D341Med (cell line): ENCODE measurements at places on chromosomes 7 and 10.

- DNase-seq: no peak
Observed at GRCh38 chr10:97100657-97101056, 85.1 kb downstream of the SLIT1 start.

- DNase-seq: peak; percentile 65
Observed at GRCh38 chr7:101671371-101672356, 42.6 kb upstream of the MYL10 start.

GRCh38 chr7:94366163-94366562 is 28.5 kb upstream of the COL1A2 start:
- DNase-seq: no peak

DNA sequence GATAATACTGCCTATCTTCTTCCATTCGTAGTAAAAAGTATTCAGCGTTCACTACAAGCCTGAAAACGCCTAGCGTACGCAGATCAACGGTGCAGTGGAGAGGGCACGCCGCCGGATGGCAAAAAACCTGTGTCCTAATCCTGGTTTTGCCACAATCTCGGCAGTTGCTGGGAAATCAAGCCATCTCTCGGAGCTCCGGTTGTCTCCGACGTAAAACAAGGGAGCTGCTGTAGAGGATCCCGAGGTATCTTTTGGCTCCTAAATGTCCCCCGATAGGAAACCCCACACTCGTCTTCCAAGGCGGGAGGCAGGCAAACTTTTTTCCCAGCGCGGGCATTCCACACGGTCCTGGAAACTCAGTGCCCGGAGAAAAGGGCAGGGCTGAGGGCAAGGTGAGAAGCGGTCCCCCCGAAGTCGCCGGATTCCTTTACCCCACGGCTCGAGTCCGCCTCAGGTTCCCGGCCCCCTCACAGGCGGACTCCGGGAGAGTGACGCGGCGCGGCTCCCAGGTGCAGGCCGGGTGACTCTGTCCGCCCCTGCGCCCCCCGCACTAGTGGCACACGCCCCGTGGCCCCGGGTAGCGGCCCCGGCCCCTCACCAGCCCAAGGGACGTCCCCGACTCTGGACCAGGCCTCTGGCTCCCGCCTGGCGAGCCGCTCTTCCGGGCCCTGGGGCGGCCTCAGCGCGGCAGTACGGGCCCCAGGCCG is 649 bp downstream of the IDE start:
- peak; percentile 44 for DNase-seq

- DNase-seq: no peak
Observed at GRCh38 chr10:89518108-89518507, 17.3 kb downstream of the SLC16A12 start.

DNA sequence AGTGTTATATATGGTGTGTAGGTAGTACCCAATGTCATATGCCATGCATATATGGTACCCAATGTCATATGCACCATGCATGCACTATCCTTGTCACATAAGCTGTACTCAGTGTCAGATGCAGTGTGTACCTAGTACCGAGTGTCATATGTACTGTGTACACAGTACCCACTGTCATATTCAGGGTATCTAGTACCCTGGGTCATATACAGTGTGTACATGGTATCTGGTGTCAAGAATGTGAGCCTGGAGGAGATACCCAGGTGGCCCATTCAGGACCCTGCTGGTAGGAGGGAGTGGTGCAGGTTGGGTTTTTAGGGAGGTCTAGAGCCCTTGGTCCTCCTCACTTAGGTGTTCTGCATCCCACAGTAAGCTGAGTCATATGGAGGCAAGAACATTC is 1.8 kb downstream of the ZMYND11 start:
- peak; percentile 51 for DNase-seq

DNA sequence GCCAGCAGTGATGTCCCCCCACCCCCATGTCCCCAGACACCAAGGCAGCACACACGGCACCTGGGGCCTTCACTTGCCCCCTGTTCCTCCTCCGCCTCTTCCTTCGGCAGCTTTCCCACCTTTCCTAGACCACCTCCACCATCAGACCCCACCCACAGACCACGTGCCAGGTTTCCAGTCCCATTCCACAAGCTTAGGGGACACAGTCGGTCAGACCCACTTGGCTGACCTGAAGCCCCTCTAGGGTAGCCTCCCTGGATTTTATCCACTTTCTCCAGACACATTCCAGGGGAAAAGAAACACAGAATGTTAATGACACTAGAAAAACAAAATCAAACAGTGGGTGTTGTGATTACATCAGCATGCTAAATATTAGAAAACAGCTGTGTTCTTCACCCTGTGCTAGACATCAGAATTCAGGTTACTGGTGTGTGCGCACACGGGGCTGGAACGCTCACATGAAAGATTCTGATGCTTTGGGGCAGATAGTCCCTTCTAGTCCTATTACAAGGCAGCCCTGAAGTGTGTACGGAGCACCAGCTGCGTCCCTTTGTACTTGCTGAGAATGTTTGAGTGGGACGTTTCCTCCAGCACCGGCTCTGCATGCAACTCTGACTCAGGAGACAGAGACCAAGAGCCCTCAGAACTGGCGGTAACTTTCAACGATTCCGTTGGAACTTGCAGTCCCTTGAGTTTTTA is 75.5 kb upstream of the PPP2R2D start:
- no peak for DNase-seq

DNA sequence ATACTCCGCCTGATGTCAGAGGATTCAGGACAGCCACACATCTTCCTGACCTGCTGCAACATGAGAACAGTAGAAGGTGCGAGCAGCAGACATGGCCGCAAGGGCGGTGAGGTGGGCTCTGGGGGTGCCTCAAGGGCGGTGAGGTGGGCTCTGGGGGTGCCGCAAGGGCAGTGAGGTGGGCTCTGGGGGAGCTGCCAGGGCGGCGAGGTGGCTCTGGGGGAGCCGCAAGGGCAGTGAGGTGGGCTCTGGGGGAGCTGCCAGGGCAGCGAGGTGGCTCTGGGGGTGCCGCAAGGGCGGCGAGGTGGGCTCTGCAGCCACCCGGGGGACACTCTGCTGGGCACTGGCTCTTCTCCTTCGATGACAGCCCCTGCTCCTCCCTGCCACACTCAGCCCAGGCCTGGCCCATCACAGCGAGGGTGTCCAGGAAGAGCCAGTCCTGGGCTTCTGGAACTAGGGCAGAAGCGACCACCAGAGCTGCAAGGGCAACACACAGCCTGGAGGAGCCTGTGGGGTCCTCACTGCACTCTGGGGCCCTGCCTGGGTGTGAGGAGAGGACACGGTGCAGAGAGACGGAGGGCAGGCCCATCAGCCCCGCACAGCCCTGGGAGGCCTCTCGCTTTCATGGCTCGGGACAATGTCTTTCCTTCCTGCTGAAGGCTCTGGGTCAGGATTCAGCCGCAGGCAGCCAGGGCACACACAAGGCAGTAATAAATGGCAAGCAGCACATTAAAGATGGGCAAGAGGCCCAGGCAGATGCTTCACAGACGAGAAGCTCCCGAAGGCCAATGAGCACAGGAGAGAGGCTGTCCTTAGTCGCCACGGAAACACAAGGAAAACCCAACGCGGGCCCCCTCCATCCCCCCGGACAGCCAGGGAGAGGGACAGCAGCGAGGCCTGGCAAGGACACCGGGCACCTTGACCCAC is 42.5 kb downstream of the STK32C start:
- DNase-seq: no peak

GRCh38 chr10:74189999-74190421 is 39.0 kb downstream of the ADK start:
- no peak for DNase-seq

DNA sequence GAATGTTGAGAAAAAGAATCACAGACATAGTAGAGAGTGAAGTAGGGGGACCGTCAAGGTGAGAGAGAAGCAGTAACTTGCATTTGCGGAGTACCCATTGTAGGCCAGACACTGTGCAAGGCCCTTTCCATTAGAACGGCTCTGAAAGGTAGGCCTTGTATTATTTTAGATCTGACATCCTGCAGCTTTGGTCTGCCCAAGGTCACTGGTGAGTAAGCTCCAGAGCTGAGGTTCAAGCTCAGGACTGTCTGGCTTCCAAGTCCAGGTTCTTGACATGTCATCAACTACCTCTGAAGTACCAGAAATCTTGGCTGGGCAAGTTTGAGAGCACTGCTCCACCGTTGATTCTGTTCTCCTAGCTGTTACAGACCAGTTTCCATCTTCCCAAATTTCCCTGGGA is 13.2 kb upstream of the EVX1 start:
- DNase-seq: no peak

- DNase-seq: no peak
Observed at GRCh38 chr10:62632071-62632809, 172.3 kb upstream of the ADO start.

GRCh38 chr10:21021843-21022594 is 124.9 kb upstream of the NEBL start:
- no peak for DNase-seq

GRCh38 chr10:73998929-73999691 is 1.2 kb downstream of the VCL start:
- DNase-seq: peak; percentile 45

- no peak for DNase-seq
Observed at GRCh38 chr10:3060481-3060889, 6.9 kb upstream of the PFKP start.

DNA sequence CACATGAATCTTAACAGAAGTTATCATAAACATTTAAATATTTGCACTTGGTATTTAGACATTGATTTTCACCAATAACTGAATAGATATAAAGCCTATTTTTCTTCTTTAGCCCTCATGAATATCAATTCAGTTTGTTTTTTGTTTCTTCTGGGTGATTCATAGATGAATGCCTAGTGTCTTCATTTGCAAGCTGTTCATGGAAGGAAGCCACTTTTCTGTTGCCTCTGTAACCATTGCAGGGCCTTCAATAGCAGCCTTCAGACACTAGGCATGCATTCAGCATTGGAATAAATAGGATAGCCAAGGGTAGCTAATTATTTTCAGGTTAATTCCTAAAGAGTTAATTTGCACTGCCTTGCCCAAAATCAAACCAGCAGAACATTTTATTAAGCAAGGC is 375.3 kb downstream of the DPP6 start:
- DNase-seq: no peak

- no peak for DNase-seq
Observed at GRCh38 chr7:4123823-4124222, 558.3 kb upstream of the FOXK1 start.
